ENCODE measurements at places on chromosomes 4 and X.

DNA sequence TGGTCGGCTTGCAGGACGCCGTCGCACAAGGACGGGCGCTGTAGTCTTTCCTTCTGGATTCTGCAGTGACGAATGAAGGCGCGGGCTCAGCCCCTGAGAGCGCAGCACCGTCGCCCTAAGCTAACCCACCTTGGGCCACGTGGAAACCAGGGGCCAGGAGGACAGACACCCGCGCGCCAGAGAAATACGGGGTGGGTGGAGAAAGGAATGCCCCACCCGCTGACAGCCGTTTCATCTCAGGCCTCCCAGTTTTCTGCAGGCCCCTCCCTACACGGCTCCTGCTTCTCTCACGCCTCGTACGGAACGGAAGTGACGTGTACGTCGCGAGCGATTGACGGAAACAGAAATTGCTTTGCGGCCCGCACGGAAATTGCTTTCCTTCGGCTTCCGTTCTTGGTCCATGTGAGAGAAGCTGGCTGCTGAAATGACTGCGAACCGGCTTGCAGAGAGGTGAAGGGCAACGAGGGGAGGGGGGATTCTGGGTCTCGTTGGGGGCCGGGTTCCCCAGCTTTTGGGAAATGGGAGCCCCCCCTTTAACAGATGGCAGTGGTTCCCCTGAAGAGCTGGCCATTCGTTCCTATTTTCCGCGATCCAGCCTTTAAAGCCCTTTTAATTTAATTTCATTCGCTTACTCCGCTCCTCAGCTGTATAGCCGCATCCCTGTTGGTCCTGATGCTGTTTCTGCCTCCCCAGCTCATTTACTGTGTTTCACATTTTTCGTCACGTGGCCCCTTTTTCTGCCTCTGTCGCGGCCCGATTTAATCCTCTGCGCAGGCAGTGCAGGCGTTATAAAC lies at the start of gene UTP14A:
TSS of gene UTP14A (plus strand) at position 378 of the 794 bp plus-strand sequence. CDS start at position 425, 47 bp downstream.
- peak; percentile 95 for DNase-seq

- DNase-seq = no peak
These were observed 7.9 kb downstream of the CXCL6 start for GRCh38 chr4:73844345-73844744.

DNA sequence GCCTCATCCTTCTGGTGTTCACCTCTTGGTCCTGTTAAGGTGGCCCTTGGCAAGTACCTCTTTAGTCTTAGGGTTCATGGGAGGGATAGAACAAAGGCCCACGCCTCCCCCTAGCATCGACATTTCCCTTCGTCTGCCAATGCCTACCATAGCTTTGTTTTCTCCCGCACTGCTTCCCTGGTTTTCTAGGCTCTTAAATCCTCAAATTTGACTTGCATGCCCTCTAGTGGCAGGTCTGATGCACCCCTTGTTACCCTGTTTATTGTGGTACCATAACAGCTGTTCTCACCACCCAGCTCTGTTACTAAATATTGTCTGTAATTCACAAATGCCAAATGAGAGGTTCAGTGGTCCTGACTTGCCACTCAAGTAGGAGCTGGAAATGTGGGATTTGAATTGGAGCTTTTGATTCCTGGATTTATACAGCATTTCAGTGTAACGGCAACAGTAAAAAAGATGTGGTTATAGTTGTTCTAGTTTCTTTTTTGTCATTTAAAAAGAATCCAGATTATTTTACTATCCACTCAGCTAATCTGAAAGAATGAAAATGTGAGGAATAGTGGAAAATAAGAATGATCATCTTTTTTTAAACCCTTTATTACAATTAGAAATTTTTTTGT lies 100.1 kb downstream of the REPS2 start:
- DNase-seq = peak; percentile 36

GRCh38 chrX:54820737-54821136 lies 13.2 kb downstream of the MAGED2 start:
- DNase-seq = no peak
